Stimulated activated CD8-positive, alpha-beta memory T cell treated with anti-CD3 and anti-CD28 coated beads, Interleukin-15, amount 100 ng/mL, for 4 hours (primary cell): ENCODE measurements at places on chromosomes 2 and 18.

GRCh38 chr2:183474912-183475695 lies 350.9 kb downstream of the NUP35 start:
- no peak for DNase-seq

- DNase-seq: no peak
Observed at GRCh38 chr2:147843391-147843863, 1.4 kb upstream of the ACVR2A start.

GRCh38 chr18:57210107-57210715 lies 63.3 kb downstream of the BOD1L2 start:
- no peak for DNase-seq

GRCh38 chr2:76692908-76693307 lies 829.3 kb downstream of the LRRTM4 start:
- no peak for DNase-seq

DNA sequence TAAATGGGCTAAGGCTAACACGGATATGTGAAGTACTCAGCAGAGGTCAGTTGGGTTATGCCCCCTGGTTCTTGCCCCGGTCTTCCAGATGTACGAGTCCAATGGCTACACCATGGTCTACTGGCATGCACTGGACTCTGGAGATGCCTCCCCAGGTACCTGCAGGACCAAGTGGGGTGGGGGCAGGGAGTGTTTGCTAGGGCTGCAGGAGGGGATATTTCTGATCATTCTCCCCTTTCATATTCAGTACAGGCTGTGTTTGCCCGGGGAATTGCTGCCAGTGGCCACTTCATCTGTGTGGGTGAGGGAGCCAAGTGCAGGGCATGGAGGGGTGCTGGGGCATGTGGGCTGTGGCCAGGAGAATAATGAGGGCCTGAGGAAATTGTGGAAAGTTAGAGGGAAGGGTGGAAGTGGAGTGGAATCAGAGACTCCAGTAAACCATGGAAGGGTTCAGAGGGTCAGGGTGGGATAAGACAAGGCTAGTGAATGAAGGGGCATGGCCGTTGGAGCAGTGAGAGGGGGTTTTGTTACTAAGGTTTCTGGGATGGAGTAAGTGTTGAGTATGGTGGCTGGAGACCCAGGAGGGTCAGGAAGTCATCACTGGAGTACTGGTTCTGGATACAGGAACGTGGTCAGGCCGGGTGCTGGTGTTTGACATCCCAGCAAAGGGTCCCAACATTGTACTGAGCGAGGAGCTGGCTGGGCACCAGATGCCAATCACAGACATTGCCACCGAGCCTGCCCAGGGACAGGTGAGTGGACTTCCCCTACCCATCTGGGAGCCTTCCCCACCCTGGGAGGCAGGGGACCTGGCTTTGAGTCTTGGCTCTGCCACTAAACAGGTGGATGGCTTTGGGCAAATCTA lies 1.9 kb downstream of the WDR54 start:
- no peak for DNase-seq

DNA sequence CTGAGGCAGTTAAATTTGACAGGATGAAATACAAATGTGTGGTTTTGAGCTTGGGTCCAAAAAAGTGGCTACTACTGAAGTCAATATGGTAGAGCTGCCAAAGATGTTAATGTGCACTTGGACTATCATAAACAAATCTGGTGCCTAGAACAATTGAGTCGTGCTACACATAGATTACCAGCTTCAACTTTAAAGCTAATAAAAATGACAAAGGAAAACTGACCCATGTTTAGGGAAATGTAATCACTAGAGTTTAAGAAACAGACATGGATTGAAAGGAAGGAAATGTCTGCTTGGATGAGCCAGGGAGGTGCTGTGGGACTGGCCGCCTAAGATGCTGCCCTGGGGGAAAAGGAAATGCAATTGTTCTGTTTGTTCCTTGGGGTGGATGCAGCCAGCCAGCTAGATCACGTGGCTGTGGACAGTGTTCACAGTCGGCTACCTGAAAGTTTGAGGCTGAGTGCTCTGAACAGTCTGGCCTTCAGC lies 36.6 kb downstream of the CYB5A start:
- no peak for DNase-seq

- DNase-seq: no peak
Observed at GRCh38 chr18:44552706-44553105, 128.0 kb upstream of the SETBP1 start.

DNA sequence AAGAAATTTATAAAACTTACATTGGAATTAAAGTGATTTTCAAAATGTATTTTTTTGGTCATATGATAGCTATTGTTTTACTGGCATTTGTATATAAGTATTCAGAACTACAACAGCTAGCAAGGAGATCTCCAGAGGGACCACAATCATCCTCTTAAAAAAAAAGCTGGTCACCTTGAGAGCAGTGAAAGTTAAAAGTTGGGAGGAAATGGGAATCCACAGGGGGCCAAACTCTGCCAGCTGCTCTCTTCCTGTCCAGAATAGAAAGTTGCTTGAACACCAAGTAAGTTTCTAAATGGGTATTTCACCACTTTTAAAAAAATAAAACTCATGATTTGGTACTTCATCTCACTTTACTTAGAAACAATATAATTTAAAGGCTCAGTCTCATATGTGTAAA lies 1025.1 kb downstream of the LRP1B start:
- no peak for DNase-seq

GRCh38 chr18:4734903-4735302 lies 279.8 kb upstream of the DLGAP1 start:
- DNase-seq: no peak

GRCh38 chr2:12674644-12675328 lies 42.0 kb upstream of the TRIB2 start:
- no peak for DNase-seq
